Pulmonary artery endothelial cell (primary cell): ENCODE measurements at places on chromosomes 1 and 21. TPM values are rescaled to one million over a fixed set of nuclear protein-coding genes. Genes with fewer than 3 reads are reported as not detected.

The TRIM58 gene
- 0.11 and 0.66 TPM in 2 replicates for total RNA-seq

DNA sequence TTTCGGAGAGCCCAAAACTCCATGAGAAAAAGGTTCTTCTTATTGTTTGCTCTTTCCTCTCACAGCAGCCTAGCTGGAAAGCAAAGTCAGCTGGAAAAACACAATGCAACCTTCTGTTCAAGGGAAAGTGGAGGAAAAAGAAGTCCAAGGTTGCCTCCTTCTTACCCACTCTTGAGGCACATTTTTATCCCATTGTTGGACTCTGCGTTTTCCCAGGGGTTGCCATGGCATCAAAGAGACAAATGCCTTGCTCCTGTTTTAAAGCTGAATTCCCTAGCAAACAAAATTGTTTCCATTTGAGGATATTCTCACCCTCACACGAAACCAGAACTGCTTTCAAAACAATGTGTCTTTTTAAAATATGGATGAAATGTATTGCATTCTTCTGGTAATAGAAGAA lies 45.1 kb upstream of the PALMD start:
- DNase-seq, result peak; percentile 72

The CHRM3 gene
- total RNA-seq, result 1.6 TPM in 1 of 2 replicates, not detected in the other

DNA sequence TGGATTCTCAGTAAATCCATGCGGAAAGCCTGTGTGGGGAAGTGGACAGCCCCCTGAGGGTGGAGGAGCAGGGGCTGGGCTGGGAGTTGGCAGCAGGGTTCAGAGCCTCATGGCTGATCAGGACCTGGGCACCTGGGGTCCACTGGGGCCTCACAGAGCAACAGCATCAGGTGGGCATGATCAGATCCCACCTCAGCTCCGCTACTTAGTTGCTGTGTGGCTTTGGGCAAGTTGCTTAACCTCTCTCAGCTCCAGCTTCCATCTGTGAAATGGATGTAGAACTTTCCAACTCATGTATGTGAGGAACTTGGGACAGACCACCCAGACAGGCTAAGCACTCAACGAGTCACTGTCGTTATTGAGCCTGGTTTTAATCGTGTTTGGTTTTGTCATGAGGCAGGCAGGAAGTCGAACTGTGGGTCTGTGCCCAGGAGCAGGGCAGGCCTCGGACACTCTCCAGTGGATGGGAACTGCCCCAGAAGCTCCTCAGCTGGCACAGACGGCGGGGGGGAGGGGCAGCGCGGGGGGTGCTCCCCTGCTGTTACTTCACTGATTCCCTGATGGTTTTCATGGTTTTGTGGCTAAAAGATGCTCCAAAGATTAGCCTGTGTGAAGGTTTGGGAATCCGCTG lies 155.8 kb upstream of the TMEM51 start:
- DNase-seq, result no peak
